T1000 (cell line): ENCODE measurements at places on chromosomes 7 and 10.

- DNase-seq = no peak
These were observed 52.8 kb downstream of the LRRC4 start for GRCh38 chr7:127978421-127978820.

DNA sequence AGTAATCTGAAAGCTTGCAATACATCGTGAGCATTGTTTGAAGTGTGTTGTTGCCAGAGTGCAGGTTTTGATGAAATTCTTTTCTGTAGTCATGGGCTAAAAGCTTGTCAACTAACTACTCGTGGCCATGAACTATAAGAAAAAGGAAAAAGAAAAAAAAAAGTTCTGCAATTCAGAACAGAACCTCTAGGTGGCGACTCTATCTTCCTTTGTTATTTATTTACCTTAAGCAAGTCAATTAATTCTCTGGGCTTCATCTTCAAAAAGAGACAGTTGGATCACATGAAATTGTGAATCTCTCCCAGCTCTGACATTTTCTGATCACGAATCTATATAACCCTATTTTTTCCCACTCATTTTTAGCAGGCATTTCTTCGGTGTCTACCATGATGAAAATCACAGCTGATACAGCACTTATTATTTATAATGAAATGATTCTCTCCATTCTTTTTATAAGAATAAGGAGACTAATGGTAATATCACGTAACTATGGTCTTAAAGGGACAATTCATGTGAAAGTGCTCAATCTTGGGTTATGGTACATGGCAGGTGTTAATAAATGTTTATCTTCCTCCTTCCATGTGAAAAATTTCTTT lies 18.8 kb downstream of the TMEM196 start:
- no peak for DNase-seq

DNA sequence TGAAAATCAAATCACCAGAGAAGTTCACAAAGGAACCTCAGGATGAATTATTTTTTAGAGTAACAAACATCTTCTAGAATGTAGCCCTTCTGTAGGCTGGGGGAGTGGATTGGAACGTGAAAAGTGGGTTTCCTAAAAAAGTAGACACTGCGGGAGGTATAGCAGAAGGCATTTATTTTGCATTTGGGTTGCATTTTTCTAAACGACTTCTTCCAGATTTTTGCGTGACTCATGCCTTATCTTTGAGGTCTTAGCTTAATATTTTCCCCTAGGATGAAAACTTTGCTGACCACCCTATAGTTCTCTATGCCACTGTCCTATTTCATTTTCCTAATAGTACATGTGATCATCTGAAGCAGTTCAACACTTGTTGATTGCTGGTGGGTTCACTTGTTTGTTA lies 112.7 kb upstream of the JCAD start:
- no peak for DNase-seq

GRCh38 chr7:157404845-157405481 lies 68.2 kb downstream of the DNAJB6 start:
- peak; percentile 73 for DNase-seq

- no peak for DNase-seq
These were observed 436.8 kb upstream of the GALNT17 start for GRCh38 chr7:70694971-70695794.

DNA sequence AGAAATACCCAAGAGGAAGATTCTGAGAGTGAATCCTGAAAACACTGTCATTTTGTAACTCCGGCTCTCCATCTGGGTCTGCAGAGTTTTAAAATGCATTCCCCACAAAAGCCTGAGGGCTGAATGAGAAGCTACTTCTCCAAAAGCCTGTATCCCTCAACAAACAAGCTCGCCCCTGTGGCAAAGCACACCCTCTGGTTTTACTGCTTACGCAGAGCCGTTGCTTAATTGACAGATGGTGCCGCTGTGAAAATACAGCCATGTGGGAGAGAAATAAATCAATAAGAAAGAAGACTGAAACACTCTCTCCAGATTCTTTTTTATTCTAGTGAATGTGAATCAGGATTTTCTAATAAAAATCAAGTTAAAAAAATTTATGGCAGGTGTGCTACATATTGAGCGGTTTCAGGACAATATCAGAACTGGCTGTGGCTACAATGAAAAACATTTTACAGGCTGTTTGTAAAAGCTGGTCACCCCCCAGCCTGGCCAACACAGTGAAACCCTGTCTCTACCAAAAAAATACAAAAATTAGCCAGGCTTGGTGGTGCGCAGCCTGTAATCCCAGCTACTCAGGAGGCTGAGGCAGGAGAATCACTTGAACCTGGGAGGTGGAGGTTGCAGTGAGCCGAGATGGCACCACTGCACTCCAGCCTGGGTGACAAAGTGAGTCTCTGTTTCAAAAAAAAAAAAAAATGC lies 32.5 kb downstream of the C7orf33 start:
- DNase-seq = no peak

- DNase-seq = no peak
These were observed 27.7 kb downstream of the PHYH start for GRCh38 chr10:13272164-13272571.

DNA sequence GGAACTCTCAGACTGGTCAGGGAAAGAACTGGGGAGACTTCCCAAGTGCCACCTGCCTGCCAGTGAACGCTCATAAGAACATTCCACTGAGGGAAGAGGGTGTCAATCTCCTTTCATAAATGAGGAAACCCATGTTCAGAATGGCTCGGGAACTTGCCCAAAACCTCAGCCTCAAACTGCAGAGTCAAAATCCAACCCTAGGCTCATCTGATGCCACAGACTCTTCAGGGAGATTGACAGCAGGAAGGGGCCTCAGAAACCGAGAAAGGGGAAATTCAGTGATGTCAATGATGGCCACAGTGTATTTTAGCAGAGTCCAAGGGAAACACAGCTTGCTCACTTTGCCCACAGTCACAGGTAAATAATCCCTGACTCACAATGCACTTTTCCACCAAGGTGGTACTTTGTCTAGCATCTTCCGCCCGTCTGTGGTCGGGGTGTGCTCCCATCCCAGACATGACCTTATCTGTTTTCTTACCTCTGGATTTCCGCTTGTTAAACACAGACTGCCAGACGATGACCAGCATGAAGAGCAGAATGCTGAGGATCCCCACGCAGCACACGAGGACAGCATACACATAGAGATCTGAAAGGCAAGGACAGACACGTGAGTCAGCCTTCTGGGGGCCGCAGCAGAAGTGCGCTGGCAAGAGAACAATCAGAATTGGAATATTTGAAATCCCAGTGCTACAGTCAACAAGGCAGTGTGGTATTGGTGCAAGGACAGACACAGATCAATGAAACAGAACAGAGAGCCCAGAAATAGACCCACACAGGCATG lies 38.4 kb downstream of the VSTM4 start:
- DNase-seq = no peak

GRCh38 chr10:84825330-84825729 lies 496.9 kb downstream of the CCSER2 start:
- DNase-seq = no peak

- DNase-seq = no peak
These were observed 319.9 kb upstream of the AKR1E2 start for GRCh38 chr10:4506095-4506494.

DNA sequence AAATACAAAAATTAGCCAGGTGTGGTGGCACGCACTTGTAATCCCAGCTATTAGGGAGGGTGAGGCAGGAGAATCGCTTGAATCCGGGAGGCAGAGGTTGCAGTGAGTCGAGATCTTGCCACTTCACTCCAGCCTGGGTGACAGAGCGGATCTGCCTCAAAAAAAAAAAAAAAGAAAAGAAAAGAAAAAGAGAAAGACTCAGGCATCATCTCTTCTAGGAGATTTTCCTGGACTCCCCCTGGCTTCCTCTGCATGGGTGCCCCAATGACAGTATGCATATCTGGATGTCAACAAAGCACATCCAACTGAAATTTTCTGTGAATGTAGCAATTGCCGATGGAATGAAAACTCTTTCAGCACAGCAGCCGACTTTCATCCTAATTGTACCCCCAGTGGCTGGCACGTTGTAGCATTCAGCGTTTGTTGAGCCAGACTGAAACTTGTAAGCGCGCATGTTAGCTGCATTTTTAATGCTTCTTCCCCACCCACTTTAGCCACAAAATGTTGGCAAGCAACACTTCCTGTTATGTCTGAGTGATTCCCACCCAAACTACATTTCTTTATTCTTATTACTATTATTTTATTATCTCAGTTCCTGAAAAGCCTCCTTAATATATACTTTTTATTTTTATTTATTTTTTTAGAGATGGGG lies 70.2 kb downstream of the PRTFDC1 start:
- no peak for DNase-seq
